ENCODE measurements at places on chromosomes 2 and 18.

- no peak for DNase-seq
These were observed 235.0 kb upstream of the RGPD4 start for GRCh38 chr2:107591561-107592279.

GRCh38 chr18:48590678-48591077 is 51.8 kb downstream of the CTIF start:
- no peak for DNase-seq

- DNase-seq: no peak
These were observed 33.4 kb downstream of the TRABD2A start for GRCh38 chr2:84847326-84848050.

DNA sequence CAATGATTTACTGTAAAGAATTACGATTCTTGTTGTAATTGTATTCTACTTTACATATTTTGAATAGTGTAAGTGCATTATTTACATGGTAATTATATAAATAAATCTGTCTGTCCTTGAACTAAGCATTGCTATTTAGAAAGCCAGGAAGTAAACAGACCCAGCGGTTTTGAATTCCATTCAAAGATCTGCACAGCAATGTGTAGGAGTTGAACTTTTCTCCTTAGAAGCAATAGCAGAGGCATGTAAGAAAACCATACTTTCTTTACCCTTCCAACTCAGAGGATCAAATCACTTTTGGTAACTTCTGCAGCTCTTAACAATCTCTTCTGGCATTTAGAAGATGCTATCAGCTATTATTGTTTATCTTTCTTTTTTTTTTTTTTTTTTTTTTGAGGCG is 109.2 kb upstream of the VRK2 start:
- DNase-seq: no peak

GRCh38 chr2:162232671-162233070 is 10.6 kb downstream of the FAP start:
- no peak for DNase-seq

DNA sequence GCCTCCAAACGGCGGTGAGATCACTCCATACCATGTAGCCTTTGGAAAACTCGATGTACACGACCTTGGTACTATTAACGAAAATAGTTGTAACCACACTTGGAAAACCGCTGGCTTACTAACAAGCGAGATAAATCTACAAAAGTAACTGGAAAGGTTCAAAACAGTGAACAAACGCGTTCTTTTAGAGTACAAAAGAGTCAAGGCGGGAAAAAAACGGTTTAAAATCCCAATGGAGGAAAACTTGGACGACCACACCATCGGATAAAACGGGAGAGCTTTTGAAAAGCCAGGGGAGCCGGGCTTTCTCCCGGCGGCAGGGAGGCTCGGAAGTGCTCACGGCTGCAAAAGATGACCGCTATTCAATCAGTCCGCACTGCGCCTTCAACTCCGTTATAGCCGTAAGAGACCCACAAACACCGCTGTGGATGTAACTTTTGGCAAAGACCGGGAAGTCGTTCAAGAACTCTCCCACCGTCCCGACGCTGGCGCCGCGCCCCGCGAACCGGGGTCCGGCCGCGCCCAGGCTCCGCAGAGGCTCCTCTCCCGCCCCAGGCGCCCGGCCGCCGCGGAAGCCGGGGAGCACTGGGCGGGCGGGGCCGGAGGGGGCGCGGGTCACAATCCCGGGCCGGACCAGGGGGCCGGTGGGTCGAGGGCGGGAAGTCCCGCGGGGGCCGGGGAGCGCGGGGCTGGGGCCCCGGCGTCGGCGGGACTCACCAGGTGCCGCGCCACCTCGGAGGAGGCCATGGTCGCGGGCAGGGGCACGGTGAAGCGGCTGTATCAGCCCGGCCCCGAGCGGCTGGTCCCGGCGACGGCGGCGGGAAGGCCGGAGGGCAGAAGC is 465 bp downstream of the SEPTIN10 start:
- peak; percentile 21 for DNase-seq

DNA sequence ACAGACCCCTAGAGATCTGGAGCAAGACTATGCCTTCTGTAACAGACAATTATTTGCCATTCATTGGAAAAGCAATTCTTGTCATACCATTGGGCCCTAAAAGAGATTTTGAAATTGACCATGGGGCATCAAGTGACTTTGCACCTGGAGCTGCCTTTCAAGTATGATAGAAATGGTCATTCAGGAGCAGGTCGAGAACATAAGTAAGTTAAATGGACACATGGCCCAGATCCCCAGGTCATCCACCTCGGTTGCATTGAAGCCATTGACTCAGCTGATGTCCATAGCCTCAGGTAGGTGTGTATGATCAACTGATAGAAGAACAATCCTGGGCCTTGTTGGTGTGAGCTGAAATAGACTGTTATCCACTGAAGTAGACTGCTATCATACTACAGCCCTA is 19.3 kb downstream of the CHCHD5 start:
- DNase-seq: no peak

- no peak for DNase-seq
These were observed 512.9 kb downstream of the LRRTM4 start for GRCh38 chr2:77009307-77009706.

GRCh38 chr2:205807758-205808157 is 125.5 kb downstream of the NRP2 start:
- DNase-seq: no peak

- no peak for DNase-seq
These were observed 53.5 kb downstream of the MEP1B start for GRCh38 chr18:32243358-32243757.

GRCh38 chr18:54835944-54836343 is 7.7 kb downstream of the RAB27B start:
- DNase-seq: peak; percentile 57

DNA sequence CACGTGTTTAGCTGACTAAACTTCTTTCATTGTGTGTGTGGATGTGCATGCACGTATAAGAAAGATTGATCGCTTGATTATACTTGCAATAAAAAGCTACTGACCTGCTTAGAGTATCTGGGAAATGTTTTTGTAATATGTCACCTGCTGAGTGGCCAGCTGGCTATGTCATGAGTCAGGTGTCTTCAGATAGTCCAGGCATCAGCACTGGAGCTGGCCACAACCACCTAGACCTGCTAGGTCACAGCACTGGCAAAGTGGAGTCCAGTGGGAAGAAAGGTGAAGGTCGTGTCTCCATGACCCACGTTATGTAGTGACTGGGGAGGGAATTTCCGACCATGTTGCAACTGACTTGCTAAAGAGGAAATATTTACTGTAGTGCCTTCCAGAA is 147.0 kb downstream of the ESCO1 start:
- no peak for DNase-seq

DNA sequence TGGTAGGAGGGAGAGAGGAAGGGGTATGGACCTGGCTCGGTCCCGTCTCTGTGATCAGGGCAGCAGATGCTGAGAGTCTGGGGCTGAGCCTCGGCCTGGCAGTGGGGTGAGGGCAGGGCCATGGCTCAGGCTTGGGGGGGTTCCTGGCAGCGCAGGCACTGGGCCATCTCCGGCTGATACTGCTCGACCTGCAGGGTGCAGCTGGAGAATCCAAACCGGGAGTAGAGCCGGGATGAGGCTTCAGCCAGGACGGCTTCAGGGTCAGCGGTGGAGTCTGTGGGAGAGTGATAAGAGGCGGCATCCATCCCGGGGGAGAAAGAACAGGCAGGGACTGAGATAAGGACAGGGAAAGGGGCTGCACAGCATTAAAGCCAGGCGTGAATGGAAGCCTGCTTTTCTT is 7.7 kb downstream of the SLC30A3 start:
- DNase-seq: no peak

DNA sequence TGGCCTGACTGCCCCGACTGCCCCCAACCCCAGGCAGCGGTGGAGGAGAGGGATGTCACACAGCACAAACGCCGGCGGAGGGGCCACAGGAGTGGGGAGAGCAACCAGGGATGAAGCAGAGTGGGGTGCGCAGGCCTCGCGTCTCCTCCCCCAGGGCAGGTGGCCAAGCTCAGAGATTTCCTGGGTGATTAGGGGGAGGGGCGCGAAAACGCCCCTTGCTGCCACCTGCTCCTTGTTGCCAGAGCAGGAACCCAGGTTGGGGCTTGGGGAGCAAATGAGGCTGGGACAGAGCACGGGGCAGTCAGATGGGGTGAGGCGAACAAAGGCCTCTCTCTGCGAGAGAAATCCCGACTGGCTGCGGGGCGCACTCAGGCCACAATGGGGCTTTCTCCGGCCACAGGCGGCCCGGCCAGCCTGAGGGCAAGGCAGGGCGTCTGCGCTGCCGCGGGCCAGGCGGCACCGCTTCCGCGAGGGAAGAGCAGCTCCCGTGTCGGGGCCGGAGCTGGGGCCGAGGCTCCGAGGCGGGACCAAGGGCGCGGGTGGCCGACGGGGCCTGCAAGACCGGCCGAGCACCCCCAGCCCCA is 11.5 kb downstream of the TEX44 start:
- no peak for DNase-seq

DNA sequence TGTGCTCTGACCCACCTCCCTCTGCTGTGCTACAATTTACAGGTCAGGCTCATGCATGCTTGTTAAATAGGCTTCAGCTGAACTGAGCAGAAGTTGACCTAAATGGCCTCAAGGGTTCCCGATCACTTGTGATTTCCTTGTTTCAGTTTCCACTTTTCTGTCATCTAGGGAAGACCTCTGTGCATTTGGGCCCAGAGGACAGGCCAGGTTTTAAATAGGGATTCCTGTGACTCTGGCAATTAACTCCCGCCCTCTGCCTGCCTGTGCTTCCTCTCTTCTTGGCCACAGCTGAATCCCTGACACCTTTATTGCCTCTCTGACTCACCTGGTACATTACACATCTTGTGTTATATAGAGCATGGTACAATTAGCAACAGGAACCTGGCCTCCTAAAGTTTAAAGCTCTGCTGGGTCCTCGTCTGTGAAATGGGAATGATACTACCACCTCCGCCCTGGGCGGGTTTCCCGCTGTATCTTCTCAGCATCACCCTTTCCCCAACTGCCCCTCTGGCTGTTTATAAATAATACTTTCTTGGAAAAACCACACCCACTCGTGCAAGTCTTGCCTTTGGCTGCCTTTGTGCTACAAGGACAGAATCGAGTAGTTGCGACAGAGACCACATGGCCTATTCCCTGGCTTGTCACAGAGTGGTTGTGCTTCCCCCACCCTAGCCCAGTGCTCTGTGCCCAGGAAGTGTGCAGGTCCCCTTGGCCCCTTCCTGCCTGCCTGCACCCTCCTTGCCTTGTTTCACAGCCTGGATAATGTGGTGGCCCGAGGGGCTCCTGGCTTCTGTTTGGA is 7.9 kb downstream of the CABLES1 start:
- DNase-seq: peak; percentile 92

DNA sequence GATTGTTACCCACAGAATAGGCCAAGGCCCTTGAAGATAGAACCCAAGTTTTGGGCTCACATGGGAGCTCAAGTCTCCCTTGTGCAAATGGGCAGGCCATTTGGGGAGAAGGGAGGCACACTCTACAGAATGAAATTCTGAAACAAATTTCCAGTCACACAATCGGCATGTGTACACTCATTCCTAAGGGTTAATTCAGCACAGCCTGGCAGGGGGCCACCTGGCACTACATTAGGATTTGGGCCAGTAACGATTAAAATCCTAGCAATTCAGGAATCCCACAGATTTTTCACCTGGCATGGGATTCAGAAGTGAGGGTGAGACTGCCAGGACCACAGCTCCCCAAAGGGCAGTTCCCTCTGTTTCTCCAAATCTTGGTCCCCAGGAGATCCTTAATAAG is 46.4 kb downstream of the BMP10 start:
- no peak for DNase-seq

DNA sequence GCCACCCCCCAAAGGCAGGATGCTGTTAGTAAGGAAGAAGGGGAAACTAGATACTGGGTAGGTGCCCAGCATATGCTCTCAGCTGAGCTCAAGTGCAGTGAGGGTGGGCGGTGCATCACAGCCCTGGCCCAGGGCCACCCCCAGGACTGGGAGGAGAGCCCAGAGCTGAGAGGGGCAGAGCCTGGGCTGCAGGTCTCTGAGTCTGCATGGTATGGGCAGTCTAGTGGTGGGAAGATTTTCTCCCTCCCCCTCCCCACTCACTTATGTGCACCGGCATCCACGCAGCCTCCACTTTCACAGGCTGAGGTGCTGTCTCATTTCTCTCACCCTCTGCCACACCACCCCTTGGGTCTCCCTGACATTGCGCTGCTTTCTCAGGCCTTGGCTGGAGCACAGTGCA is 48.5 kb upstream of the CAB39 start:
- DNase-seq: peak; percentile 73

GRCh38 chr18:37666991-37667390 is 101.4 kb upstream of the CELF4 start:
- peak; percentile 63 for DNase-seq

- DNase-seq: no peak
These were observed 326.3 kb downstream of the GBX2 start for GRCh38 chr2:235841863-235842262.

DNA sequence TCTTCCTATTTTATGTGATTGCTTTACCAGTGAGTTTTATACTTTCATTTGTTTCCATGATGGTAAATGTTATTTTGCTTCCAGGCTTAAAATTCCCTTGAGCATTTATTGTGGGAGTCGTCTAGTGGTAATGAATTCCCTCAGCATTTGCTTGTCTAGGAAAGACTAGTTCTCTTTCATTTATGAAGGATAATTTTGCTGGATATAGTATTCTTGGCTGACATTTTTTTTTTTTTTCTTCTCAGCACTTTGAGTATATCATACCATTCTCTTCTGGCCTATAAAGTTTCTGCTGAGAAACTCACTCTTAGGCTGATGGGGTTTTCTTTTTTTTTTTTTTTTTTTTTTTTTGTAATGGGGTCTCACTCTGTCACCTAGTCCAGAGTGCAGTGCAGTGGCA is 99.1 kb downstream of the EDAR start:
- no peak for DNase-seq

GRCh38 chr2:190129421-190130199 is 67.1 kb upstream of the MSTN start:
- DNase-seq: no peak

DNA sequence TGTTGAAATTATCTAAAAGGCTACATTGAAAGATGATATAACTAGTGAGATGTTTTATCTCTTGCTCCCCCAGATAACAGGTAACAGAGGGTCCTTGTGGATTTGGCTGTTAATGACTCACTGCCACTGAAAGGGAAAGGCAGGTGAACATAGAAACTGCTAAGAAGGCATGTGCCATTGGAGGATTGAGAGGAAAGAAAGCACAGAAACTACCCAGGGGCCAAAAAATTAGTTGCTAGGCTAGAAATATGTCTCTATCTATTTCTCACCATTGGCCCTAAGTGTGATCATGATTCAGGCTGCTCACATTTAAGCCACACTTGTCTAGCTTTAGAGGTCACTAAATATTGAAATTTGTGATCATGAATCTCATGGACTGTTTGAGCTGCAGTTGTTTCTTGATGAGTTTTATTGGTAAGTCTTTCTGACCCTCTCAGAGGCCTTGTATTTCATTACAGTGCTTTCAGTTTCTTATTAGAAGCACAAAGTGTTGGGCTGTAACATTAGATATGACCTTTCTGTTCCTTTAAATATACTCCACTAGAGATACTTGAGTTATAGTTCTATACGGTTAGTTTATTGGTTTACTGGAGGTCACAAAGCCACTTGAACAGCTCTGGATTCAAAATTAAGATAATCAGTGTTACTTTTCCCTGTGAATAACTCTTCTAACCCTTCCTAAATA is 26.2 kb downstream of the NAB1 start:
- no peak for DNase-seq

- no peak for DNase-seq
These were observed 121.6 kb upstream of the SNTG2 start for GRCh38 chr2:829047-829446.
